ENCODE measurements at places on chromosomes 5 and 9.
A peak's percentile ranks its signal among the peaks of the same experiment; 100 is the strongest.

GRCh38 chr9:8604201-8604600 lies 804.6 kb upstream of the DMAC1 start:
- no peak for DNase-seq

GRCh38 chr5:126732716-126733115 lies 44.2 kb upstream of the LMNB1 start:
- DNase-seq = no peak

GRCh38 chr5:75113354-75114113 lies 61.2 kb upstream of the GCNT4 start:
- DNase-seq = no peak

DNA sequence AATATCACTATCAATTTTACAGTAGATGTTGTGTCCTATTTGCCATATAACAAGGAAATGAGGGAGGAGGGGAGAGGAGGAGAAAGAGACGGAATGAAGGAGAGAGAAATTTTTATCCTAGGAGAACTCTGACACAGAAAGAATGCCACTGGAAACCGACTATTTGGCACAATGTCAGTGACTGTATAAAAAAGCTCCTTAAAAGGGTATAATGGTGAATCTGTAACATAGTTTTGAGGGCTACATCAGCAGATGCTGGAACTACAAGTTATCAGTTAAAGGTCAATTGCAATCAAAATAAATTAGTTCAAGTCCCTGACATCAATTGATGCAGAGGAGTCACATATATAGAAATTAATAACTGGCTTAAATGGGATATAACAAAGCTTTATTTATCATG lies 5.7 kb downstream of the EDIL3 start:
- DNase-seq = no peak

DNA sequence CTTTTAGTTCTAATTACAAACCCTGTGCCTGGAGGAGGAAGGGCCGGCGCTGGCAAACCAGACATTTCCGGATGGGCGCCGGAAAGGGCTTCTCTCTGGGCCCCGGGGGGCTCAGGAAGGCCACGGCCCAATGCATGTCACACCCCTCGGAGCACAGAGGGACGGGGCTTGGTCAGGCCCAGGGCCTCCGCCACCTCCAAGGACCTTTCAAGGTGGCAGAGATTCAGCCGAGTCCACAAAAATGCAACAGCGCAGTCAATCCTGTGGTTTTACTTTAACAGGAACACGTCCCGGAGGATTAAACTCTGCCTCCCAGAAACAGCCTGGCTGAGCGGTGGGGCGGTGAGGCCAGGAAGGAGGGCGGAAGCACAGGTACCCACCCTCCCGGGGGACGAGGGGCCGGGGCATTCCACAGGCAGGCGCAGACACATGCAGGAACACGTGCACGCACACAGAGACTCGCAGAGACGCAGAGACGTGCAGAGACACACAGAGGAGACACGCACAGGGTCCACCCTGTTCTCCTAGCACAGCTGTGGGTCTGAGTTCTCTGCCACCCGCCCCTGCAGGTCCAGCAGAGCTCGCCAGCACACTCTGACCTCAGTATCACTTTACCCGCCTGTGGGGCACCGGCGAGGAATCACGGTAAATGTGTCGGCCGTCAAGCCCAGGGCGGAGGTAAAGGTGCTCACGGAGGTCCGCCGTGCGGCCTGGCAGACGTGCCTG lies 23.0 kb downstream of the SLC9A3 start:
- no peak for DNase-seq

DNA sequence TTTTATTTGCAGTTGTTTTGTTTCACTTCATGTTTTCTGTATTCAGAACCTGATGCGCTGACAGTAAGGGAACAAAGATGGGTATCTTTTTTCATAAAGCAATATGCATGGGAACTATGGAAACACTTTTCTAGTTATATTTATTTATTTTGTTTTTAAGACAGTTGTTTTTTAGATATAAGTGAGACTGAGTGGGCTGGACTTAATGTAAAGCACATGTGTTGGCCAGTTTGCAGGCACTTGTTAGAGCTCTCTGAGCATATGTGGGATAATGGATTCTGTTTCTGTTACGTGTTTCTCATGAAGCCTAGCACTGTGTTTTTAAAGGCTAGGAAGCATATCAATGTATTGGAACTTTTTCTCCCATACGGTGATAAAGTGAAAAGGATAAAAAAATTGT lies 164.1 kb downstream of the PRR16 start:
- DNase-seq = no peak

DNA sequence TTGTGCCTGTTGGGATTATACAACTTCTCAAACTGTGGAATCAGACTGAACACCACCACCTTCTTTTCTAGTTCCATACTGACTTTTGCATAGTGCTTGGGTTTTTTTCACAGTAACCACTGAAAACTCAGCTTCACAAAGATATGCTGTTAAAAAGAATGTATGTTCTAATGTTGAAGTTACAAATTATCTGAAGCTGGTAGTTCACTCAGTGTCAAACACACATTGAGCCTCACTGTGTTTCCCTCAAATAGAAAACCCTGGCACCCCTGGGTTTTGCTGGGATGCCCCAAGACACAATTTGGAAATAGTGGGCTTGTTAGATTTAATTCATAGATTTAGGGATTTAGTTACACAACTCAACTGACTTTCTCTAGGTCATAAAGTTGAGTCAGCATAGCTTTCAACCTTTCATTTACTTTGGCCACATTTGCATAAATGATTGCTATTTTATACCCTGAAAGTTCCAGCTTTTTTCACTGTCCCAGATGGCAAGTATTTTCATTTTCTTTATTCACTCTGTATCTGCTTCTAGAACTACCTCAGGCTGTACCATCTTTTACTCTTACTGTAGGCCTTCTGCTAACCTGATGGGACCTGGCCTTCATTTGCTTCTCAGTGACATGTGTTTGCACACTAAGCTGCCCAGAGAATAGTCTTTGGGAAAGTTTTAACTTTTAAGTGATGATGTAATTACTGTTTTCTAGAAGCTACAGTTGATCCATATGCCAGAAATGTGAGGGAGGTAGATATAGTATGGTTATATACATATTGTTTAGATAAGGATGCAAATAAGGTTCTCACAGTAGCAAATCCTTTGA lies 115.1 kb downstream of the CDC42SE2 start:
- no peak for DNase-seq

- DNase-seq = no peak
Measured at GRCh38 chr5:5165541-5166002, 25.4 kb downstream of the ADAMTS16 start.

DNA sequence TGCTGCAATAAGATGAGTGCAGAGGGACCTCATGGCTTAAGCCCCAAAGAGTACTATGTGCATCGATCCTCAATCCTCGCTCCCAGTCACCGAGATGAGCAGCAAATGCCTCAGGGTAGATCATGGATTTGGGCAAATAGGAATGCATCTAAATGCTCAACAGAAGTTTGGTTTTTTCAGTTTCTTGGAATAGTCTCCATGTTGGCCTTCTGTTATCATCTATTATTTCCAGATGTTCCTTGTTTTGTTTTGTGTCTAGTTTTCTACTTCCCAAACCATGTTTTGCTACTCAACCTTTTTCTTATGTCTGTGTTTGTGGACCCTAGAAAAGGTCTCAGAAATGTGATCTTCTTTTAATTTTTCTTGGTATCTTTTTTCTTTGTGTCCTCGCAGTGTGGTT lies 43.5 kb upstream of the RASGRF2 start:
- no peak for DNase-seq

GRCh38 chr9:86303316-86303975 lies 21.1 kb upstream of the ISCA1 start:
- DNase-seq = peak; percentile 52

Measured in stimulated activated CD4-positive, alpha-beta T cell treated with anti-CD3 and anti-CD28 coated beads, Interleukin-4, amount 100 ng/mL, for 24 hours (primary cell).